ENCODE measurements at places on chromosomes 4 and X.

GRCh38 chrX:69243276-69243675 lies 78.0 kb upstream of the PJA1 start:
- no peak for DNase-seq

DNA sequence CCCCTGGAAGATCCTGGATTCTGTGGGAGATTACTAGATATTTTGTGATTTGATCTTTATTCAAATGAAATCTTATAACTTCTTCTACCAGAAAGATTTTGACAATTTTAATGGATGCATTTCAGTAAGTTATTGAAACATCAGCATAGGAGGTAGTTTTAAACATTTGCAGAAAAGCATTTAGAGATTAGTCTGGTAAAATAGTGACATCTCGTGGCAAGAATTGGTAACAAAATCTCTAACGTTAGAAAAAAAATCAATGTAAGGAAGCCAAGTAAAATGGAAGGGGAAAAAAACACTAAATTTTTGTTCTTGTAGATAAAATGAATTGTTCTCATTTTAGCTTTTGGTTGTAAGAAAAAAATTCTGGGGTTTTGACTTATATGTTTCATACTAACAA lies 73.3 kb downstream of the TASL start:
- peak; percentile 10 for DNase-seq

DNA sequence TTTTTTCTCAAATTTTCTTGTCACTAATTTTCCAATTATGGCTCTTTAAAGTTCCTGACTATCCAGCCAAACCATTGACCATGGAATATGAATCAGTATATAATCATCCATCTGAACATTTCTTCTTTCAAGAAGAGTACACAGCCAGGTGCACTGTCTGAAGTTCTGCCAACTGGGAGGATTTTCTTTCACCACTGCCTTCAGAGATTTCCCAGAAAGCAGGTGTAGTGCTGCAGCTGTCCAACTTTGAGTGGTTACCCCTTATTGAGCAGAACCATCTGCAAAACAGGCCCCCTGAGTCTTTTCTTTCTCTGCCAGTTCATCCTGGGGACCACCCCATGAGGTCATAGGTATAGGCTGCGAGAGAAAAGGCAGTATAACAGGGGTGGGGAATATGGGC lies 1213.2 kb downstream of the RAPGEF2 start:
- DNase-seq: no peak

DNA sequence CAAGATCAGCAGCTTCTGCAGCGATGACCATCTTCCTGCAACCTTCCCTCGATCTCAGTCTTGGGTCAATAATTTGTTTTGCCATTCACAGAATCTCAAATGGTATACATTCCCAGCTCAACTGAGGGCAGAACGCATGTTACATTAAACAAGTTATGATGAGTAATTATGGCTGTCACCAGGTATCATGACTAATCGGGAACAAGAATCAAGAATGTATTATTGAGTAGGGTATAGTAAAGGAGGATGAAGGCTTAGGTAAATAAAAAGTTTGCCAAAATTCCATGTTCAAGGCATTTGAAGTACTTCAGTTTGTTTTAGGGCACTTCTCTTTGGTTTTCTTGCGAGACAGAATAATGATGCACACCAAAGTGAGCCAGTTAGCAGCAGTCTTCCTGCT lies 194.1 kb downstream of the SH2D1A start:
- no peak for DNase-seq

GRCh38 chrX:15043538-15043937 lies 170.3 kb downstream of the MOSPD2 start:
- no peak for DNase-seq

GRCh38 chr4:8615921-8616787 lies 23.6 kb downstream of the CPZ start:
- no peak for DNase-seq

- no peak for DNase-seq
Observed at GRCh38 chr4:74400395-74400794, 35.5 kb downstream of the EREG start.

DNA sequence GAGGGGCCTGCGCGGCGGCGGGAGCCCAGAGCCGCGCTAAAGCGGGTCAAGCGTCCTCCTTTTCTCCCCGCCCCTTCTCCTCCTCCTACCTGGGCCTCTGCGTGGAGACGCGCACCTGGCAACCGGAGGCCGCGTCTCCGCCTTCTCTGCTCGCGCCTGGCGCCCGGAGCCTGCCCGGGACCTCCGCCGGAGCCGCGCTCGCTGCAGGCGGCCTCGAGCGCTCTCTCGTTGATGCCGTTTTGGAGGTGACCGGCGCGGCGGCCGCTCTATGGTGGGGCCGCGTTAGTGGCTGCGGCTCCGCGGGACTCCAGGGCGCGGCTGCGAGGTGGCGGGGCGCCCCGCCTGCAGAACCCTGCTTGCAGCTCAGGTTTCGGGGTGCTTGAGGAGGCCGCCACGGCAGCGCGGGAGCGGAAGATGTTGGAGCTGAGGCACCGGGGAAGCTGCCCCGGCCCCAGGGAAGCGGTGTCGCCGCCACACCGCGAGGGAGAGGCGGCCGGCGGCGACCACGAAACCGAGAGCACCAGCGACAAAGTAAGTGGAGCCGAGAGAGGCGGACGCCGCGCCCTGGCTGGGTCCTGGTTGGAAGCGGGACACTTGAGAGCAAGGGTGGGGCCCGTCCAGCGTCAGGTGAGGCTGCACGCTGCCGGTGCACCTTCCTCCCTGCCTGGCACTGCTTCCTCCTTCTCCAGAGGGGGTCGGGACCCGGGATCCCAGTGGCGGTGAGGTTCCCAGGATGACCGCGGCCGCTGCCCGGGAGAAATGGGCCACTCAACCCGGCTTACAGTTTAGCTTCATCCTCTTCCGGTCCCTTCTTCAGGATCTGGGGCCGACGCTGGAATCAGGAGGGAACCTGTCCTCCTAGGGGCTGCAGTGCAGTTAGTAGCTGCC lies at the start of gene CDS1:
Gene CDS1 (plus strand): TSS at position 140 of the 888 bp plus-strand sequence. CDS start 275 bp downstream, at position 415.
- no peak for DNase-seq

DNA sequence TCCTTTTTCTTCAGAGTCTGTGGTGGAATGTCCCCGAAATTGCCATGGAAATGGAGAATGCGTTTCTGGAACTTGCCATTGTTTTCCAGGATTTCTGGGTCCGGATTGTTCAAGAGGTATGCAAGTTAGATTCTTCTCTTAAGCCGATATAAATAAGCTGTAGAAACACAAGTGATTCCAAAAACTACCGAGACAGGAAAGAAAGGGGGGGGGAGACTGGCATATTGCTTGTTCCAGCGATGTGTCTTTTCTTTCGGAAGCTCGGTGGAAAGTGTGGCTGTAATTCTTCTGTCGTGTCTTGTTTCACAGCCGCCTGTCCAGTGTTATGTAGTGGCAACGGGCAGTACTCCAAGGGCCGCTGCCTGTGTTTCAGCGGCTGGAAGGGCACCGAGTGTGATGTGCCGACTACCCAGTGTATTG lies 236.9 kb downstream of the DCTD start:
- DNase-seq: no peak

DNA sequence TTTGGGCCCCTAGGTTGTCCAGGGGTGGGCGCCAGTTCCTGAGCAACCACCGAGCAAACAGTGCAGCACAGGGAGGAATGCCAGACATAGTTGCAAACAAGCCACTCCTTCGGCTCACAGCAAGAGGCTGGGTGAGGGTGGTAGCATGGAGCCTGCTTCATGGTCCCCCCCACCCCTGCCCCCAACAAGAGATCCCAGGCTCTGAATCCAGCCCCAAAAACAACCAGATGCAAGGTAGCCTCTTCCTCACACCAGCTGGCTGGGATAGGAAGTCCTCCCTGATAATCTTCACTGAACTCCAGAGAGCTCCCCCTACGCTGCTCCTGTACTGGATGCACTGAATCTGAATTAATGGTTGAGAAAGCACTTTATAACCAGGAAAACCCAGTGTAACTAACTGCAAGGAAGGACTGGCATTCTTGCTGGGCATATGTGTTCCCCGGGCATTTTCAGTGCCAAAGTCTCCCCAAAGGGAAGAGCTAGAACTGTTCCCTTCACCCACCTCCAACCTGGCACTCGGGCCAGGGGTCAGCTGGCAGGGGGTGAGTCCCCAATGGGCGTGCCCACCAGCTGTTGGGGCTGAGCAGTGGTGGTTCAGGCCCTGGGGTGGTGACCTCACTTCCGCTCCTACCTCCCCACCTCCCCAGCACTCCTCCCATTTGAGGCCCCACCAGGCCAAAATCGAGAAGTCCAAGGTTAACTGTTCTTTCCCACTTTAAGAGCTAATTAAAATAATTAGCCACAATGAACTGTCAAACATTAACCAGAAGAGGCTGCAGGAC lies 1.5 kb downstream of the ELF4 start:
- no peak for DNase-seq

GRCh38 chr4:88745581-88746163 lies 48.0 kb upstream of the NAP1L5 start:
- no peak for DNase-seq

DNA sequence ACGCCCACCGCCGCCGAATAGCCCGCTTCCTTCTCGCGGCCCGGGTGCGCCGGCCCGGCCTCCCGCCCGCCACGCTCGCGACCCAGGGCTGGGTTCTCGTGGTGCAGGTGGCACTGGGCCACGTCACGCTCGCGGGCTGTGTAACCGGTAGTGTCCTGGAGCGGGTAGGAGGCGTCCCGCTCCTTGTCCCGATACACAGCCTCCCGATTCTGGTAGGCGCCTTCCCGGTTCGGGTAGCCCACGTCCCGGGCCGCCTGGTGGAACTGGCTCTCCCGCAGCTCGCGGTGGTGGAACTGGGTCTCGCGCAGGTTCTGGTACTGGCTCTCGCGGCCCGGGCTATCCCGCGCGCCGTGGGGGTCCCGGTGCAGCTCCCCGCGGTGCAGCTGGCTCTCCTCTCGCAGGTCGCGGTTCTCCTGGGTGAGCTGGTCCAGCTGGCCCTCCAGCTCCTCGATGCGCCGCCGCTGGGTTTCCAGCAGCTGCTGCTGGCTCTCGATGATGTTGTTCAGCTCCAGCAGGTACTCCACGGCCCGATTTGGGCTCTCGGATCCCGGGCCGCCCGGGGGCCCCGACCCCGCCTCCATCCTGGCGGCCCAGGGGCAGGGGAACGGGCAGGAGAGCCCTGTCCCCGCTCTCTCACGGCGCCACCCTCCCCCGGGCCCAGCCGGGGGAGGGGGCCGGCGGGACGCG lies 39.3 kb upstream of the IQSEC2 start:
- DNase-seq: no peak
